ENCODE measurements at places on chromosomes 5 and 9. TPM values are rescaled to one million over a fixed set of nuclear protein-coding genes. Genes with fewer than 3 reads are reported as not detected.

The HMCN2 gene
- total RNA-seq = not detected

The TEX48 gene
- not detected for total RNA-seq

The HSPB3 gene
- not detected for total RNA-seq

The PCDHA12 gene
- total RNA-seq = not detected

The SLC45A2 gene
- total RNA-seq = not detected

The PTGDS gene
- not detected for total RNA-seq

The SHISAL2B gene
- total RNA-seq = not detected

The SLC22A4 gene
- total RNA-seq = 2.2 TPM

The PROB1 gene
- 0.78 TPM for total RNA-seq

The NDUFS4 gene
- total RNA-seq = 145 TPM

The GABRA6 gene
- not detected for total RNA-seq

The PGM5 gene
- not detected for total RNA-seq

The NKD2 gene
- total RNA-seq = not detected

The ZNF366 gene
- not detected for total RNA-seq

The SNCB gene
- total RNA-seq = 0.15 TPM

The GMCL2 gene
- not detected for total RNA-seq

The STPG3 gene
- total RNA-seq = not detected

The MLANA gene
- total RNA-seq = not detected

The SPINK13 gene
- total RNA-seq = not detected

The STKLD1 gene
- total RNA-seq = 0.19 TPM

The SNCAIP gene
- total RNA-seq = not detected

The CBY3 gene
- not detected for total RNA-seq

The RNF183 gene
- total RNA-seq = not detected

The PRKAA1 gene
- 36.8 TPM for total RNA-seq

The SLU7 gene
- 30.7 TPM for total RNA-seq

The STC2 gene
- total RNA-seq = 110 TPM

The MYO10 gene
- total RNA-seq = 41.3 TPM

The FAM81B gene
- not detected for total RNA-seq

The CTNND2 gene
- not detected for total RNA-seq

The MAMDC2 gene
- 2.2 TPM for total RNA-seq

The PCDHB13 gene
- total RNA-seq = not detected

The CDX1 gene
- not detected for total RNA-seq

The PCDHGB7 gene
- 1.3 TPM for total RNA-seq

The CAMK2A gene
- total RNA-seq = 0.08 TPM

The PCDHGB4 gene
- total RNA-seq = 1.5 TPM

The PCDHGB2 gene
- 0.08 TPM for total RNA-seq

The ADAMTSL1 gene
- total RNA-seq = 9.3 TPM

The JMY gene
- total RNA-seq = 1.9 TPM

The PCDHGA7 gene
- 0.86 TPM for total RNA-seq

The CER1 gene
- total RNA-seq = not detected

The ADCY2 gene
- total RNA-seq = not detected

The KCNV2 gene
- total RNA-seq = not detected

The PCSK1 gene
- total RNA-seq = not detected

The DIAPH1 gene
- total RNA-seq = 100 TPM

The LHFPL2 gene
- 14.4 TPM for total RNA-seq

The MRPS27 gene
- 72.7 TPM for total RNA-seq

The PRR16 gene
- 0.39 TPM for total RNA-seq

The UGT3A1 gene
- not detected for total RNA-seq

The SYK gene
- 3.4 TPM for total RNA-seq

The OLFML2A gene
- 0.11 TPM for total RNA-seq

The TTC23L gene
- total RNA-seq = not detected
